ENCODE measurements at places on chromosomes 2 and 18.

DNA sequence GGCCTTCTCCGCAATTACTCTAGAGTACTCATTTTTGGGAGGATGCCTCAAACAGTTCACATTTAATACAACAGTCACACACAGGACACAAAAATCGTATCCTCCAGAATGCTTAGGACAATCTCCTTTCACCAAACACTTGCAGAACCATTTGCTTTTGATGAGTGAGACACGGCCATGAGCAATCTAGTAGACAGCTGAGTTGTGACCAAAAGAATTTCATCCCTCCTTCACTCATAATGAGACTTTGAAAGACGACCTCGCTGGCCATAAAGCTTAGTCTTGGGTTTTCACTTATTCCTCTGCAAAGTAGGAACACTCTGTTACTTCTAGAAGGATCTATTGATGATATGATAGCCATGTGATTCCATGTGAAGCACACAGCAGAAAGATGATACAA, 87.5 kb upstream of the SLC35G4 start:
- DNase-seq = no peak

- DNase-seq = no peak
These were observed at the start of gene PRSS56 for GRCh38 chr2:232519581-232520438. Gene PRSS56 (plus strand): TSS chr2:232520388. CDS start chr2:232520599, 211 bp downstream.

DNA sequence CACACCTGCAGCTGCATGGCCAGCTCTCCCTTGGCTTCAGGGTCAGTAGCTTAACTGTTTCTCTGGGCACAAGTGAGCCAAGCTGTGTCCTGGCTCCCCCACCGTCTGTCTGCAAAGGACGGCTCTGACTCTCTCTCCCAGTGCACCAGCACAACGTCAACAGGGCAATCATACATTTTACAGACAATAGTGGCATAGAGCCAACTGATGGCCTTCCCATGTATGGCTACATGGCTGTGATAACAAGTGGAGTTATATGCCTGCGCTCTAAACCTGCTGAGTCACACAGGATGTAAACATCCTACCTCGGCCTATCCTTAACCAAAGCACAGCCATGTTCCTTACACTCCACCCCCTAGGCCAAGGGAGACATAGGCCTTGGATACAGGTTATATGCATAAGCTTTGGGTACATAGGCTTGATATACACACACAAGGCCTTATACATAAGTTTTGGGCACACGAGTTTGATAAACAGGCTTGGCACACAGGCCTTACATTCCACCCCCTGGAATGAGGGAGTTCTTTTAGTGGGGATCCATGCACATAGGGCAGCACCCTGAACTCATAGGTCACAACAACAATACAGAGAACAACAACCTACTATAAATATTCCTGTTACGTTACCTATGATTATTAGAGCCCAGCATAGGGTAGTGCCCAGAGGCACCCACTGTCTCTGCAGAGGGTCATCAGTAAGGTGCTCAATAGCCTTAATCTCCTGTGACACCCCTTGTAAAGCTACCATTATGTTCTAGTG, 17.7 kb downstream of the PHOSPHO2 start:
- no peak for DNase-seq

DNA sequence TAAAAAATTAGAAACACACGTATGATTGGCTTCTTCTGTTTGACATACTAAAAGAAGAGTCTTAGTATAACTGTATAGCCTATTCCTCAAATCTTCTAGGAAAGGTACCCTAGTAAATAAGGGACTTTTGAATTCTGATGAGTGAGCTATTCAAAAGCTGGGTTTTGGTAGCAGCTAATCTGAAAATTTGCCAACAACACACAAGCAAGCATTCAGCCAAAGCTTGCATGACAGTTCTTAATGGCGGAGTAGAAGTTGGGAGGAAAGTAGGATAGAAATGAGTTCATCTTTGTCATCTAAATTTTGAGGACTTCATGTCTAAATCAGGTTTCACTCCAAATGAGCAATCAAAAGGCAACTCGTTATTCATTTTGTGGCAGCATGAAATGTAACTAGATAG, 813.0 kb downstream of the MBD2 start:
- no peak for DNase-seq

- no peak for DNase-seq
These were observed 226.7 kb upstream of the HNRNPA3 start for GRCh38 chr2:176985871-176986270.

- no peak for DNase-seq
These were observed 174.0 kb upstream of the NT5C1B start for GRCh38 chr2:18763338-18763737.

- no peak for DNase-seq
These were observed 584.8 kb downstream of the TSN start for GRCh38 chr2:122340246-122340645.

GRCh38 chr2:121360566-121361300, 75.7 kb upstream of the TFCP2L1 start:
- DNase-seq = no peak

DNA sequence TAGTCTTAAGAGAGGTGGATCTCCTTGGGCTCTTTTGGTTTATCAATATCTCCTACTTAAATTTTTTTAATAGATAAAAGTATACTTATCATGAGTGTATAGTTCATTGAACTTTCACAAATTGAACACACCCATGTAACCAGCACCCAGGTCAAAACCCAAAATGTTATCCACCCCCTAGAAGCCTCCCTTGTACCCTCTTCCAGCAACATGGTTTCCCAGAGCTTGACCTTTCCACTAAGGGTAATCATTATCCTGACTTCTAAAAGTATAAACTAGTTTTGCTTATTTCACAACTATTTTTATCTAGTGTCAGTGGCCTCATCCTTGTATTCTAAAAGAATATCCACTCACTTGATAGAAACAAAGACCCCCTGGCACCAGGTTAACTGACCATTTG, 106.8 kb downstream of the MDH1 start:
- no peak for DNase-seq

GRCh38 chr2:227161947-227162346, 2.1 kb downstream of the COL4A4 start:
- DNase-seq = no peak

- DNase-seq = no peak
These were observed 201.8 kb downstream of the EPHA4 start for GRCh38 chr2:221370076-221370856.

DNA sequence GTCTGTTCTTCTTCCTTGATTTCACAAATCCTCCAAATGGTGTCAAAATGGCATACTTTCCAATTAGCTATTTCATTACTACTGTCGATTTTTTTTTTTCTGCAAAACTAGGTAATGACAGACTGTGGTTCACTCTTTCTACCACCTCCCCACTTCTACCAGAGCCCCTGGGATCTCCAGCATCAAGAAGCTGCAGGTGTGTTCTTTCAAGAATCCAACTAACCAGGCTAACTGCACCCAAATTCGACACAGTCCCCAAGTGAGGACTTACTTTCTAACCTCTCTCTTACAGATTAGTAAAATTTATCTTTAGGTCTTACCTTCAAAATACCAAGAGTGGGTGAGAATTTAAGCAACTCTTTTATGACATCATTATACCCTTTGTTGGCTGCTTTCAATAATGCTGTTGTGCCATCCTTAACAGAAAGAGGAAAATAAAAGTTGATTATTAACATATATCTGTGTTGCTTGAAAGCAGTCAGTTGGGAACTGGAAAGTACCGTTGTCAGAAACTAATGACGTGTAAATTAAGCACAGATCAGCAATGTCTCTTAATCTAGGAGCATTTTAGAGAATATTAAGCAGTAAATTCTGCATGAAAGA, 31.2 kb upstream of the NPC1 start:
- DNase-seq = no peak

DNA sequence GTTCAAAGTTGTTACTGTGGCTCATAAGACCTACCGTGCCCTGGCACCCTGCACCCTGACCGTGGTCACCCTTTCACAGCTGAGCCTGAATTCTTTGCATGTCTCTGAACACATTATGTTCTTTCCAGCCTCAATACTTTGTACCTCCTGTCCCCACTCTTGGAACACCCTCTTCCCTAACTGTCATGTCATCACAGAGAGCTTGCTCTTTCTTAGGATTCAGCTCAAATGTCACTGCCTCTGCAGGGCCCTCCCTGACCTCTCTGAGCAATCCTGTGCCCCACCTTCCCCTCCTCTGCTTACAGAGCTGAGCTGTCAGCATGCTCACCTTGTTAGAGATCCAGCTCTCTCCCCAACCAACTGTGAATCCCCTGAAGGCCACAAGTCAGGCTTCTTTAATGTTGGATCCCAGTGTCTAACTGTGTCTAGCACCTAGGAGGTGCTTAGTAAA, 15.0 kb downstream of the PRKAG3 start:
- DNase-seq = no peak

Data from activated naive CD4-positive, alpha-beta T cell treated with anti-CD3 and anti-CD28 coated beads, Interleukin-2, amount 10 ng/mL, durations not matched to agents 7 days and 5 days (primary cell).